ENCODE measurements at places on chromosomes 16 and 17.

- DNase-seq = no peak
Measured at GRCh38 chr17:7707446-7707845, 2.4 kb downstream of the EFNB3 start.

GRCh38 chr16:64312292-64312691 is 809.6 kb downstream of the CDH11 start:
- no peak for DNase-seq

GRCh38 chr17:39921323-39921722 is 2.9 kb upstream of the GSDMB start:
- no peak for DNase-seq

GRCh38 chr17:1930337-1930645 is 94.8 kb downstream of the RTN4RL1 start:
- DNase-seq = peak; percentile 28

DNA sequence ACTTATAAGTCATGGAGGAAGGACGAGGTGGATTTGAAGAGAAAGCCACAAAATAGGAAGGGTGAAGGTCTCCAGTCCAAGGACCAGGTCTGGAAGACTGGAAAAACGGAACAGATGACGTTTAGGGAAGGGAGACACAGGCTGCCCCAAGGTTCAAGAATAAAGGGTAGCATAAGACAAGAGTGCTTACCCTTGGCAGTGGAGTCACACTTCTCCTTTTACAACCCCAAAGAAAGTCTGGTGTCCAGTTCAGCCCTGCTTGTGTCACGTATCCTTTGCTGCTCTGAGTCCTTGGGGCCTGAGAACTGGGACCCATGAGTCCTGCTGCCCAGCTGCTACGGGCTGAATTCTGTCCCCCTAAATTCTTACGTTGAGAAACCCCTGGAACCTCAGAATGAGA is 13.0 kb upstream of the GGA2 start:
- DNase-seq = no peak

All from caudate nucleus (tissue), 63 donors.